ENCODE measurements at places on chromosomes 2 and 18.
A peak's percentile ranks its signal among the peaks of the same experiment; 100 is the strongest.

GRCh38 chr18:56199580-56200330 lies 438.6 kb downstream of the TXNL1 start:
- no peak for DNase-seq

DNA sequence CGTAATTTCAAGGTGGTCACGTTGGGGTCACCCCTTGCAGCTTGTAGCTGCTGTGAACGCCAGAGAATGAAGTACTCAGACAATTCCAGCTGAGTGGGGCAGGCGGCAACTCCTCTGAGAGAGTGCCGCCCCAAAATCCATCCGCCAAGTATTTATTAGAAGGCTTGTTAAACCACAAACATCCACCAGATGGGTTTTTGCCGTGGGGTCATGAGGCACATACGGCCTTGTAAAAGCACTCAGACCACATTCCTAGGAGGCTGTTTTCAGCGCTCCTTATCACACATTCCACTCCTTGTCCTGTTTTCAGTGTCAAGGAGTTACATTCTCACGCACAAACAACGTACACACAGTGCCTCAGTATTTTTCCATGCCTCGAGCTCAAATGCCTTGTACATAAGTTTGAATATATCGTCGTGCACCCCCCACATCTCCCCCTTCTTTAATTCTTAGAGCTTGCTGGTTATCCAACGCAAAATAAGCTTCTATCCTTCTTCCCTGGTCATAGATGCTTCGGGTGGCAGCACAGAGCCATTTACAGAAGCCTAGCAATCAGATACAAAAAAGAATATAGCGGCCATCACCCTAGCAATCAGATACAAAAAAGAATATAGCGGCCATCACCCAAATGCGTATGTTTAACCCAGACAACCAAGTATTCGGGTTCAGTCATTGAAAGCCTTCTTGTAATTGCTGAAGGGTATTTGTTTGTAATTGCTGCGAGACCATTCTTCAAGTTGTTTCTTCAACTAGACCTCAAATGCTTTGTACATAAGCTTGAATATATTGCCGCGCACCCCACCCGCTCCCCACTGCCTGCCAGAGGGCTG lies 7.3 kb downstream of the ALPP start:
- DNase-seq, result no peak

- DNase-seq, result no peak
These were observed 109.1 kb upstream of the OTOS start for GRCh38 chr2:240249423-240250149.

DNA sequence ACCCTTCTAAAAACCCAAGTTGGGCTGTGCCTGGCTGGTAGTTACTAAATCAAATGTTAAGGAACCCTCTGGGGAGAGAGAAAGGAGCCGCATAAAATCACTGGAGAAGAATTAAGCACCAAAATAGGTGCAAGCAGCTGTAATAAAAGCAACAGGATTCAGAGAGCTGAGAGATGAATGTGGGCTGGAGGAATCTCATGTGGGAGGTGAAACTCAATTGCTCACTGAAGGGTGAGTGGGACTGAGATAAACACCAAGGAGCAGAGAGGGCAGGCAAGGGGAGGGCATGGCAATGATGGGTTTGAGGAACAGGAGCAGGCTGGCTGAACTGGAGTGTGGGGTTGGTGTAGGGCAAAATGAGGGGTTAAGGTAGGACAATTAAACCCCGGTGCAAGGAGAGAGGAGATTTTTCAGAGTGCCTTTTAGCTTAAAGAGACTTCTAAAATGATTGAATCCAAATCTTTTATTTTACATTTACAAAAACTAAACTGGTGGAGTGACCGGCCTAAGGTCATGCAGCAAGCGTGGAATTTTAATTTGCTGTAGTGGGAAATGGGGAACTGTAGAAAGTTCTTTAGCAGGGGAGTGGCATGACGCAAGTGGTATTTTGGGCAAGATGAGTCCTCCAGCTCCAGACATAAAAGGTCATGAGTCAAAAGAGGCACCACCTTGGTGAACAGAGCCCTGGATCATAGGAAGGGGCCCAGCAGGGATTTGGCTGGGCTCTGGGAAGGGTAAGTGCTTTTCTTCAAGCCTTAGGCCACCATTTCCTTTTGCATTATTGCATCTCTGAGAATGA lies 10.5 kb downstream of the PLB1 start:
- no peak for DNase-seq

DNA sequence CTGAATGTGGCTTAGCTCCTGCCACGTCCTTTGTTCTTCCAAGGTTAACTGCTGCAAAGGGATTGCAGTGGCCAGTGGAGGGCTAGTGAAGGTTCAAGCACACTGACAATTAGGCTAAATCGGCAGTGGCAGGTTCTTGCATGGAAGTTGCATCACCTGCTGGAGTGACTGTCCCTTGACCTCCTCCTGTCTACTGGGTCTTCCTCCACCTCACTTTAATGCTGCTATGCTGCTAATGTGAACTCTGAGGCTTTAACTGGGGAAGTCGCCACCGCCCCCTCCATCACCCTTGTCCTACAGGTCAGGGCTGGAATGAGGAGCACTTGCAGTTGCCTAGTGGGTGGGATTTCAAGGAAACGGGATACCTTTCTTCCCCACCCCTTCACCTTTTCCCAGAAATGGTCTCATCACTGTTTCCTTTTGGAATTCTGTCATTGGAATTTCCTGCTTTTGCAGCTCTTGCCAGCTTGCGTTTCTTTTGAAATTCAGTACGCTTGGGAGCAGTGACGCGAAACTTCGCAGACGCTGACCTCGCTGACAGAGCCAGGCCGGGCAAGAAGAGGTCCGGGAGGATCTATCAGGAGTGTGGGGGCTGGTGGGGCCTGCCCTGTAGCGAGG lies 150.3 kb downstream of the SH3RF3 start:
- no peak for DNase-seq

DNA sequence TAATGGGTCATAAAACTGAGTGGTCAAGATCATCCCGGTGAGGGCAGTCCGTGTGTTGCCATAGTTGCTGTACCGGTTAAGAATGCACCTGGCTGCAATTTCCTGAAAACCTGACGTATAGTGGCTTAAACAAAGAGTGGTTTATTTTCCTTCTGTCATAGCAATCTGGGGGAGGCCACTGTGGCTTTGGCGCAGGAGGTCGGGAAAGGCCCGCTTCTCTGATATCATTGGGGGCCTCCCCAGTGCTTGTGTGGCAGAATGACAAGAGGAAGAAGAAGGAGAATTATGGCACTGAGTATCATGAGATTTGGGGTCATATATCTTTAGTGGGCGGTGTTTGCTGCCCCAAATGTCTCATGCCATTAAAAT lies 4.4 kb downstream of the C2orf92 start:
- DNase-seq, result peak; percentile 37

GRCh38 chr2:179435000-179435399 lies 170.4 kb upstream of the SESTD1 start:
- no peak for DNase-seq

DNA sequence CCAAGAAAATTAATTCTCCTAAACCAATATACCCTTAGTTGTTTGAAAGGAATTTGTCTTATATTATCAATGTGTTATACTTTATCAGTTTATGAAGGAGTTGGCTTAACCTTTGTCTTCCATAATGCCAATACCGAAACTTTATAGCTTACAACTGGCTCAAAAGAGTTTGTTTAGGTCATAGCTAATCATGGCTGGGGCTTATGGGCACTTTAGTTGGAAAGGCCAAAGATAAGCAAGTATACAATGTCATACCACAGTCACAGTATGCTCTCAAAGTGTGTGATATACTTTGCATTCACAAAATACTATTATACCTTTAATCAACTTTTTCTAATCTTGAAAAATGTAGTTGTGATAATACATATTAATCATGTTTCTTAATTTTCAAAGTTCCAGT lies 2.3 kb downstream of the KLHL41 start:
- DNase-seq, result no peak

GRCh38 chr2:131394147-131394931 lies 30.4 kb upstream of the RAB6D start:
- no peak for DNase-seq

GRCh38 chr2:6627316-6627715 lies 238.4 kb downstream of the CMPK2 start:
- no peak for DNase-seq

DNA sequence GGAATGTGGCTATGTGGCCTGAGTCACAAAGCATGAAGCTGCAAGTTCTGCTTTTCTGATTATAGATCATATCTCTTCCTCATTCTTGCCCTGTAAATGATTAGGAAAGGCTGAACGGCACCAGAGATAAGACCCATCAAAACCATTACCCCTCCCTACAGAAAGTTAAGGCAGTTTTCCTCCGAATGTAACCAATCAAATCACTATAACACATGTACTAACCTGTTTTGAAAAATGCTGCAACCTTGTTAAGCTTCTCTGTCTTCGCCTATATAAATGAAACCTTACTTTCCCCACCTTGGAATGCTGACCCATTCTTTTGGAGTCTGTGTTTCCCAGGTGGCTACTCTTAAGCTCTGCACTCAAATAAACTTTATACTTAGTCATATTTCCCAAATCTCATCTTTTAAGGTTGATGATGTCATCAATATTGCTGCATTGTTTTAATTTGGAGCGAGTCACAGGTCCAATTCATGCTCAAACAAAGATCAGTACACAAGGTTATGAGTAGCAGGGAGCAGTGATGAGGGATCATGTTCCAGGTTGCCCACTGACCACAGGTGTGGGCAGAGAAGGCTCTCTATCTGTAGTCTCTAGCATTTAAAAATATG lies 662.3 kb downstream of the IRS1 start:
- DNase-seq, result no peak

- no peak for DNase-seq
These were observed 30.7 kb upstream of the TXNDC2 start for GRCh38 chr18:9854801-9855676.

DNA sequence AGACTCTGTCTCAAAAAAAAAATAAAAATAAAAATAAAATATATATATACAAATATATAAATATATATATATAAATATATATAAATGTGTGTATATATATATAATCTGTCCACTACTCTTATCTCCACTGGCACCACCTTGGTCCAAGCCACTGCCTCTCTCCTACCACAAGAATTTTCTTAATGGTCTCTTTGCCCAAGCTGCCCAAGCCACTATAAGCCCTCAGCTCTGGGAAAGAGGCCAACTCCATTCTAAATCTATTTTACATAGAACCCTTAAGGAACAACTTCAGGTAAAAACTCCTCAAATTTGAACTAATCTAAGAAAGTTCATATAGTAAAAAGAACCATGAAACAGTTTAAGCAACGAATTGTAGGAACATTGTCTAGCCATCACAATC lies 45.6 kb upstream of the GREB1L start:
- no peak for DNase-seq

DNA sequence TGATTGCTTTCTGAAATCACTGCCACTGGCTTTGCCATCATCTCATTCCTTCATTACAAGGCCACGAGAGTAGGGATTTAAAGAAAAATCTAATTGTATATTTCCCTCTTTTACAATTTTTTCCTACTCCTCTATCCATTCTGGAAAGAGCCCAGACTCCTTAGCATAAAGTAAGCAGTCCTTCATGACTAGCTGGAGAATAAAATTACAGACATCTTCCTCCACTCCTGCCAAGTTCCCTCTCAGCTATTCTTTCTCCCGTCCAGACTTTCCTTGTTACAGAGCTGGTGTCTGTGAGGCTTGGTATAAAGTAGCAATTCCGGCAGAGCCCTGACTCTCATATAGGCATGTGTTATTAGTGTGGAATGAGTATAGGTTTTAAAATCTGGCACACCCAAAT lies 806.8 kb downstream of the PLCL1 start:
- DNase-seq, result no peak

DNA sequence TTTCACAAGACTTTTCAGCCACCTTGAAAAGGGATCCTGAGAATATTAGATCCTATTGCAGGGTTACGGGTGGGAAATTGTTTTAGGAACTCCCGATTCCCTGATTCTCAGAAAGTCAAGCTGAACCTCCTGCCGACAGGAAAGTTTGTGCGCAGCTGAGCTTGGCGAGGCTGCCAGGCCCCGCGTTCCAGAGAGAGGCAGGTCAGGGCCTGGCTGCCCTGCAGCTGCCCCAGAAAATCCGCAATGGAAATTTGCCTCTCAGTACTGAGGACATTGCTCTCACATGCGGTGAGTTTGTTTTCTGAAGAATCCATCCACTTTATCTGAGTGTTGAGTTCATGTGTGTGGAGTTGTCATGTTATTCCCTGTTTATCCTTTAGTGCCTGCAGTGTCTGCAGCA lies 144.2 kb downstream of the RTP5 start:
- DNase-seq, result no peak

- DNase-seq, result no peak
These were observed 557 bp upstream of the GREB1L start for GRCh38 chr18:21241301-21242048.

GRCh38 chr2:241772063-241772499 lies 4.5 kb upstream of the GAL3ST2 start:
- DNase-seq, result no peak

DNA sequence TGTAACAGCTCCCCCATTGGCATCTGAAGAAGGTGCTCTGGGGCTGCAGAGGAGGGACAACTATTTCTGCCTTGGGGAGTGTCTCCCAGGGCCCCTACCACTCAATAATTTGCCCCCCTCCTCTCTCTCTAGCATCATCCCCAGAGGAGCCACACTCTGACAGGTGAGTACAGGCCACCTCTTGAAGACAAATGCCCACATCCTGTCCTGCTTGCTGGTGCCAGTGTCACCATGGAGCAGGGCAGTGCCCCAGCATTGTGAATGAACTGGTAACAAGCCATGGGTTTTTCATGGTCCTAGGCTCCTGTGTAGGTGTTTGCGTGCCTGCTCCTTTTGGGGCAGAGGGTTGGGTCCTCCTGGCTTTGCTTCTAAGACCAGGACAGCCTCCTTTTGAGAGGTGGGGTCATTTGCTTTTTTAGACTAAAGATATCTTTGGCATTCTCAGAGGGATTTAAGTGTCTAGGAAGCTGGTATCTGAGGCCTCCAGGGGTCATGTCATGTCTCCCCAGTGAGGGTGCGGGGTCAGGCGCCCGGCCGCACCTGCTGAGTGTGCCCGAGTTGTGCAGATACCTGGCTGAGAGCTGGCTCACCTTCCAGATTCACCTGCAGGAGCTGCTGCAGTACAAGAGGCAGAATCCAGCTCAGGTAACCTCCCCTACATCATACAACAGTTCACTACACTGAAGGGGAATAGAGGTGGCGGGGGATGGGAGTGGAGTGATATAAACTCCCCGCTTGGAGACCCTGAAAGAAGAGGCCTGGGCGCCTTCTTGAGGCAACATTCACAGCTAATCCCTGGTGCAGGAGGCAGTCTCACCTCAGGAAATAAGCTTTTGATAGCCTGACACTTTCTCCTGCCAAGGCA lies 1.8 kb downstream of the RETREG2 start:
- DNase-seq, result no peak

GRCh38 chr2:230052299-230052698 lies 16.4 kb downstream of the SLC16A14 start:
- DNase-seq, result no peak

DNA sequence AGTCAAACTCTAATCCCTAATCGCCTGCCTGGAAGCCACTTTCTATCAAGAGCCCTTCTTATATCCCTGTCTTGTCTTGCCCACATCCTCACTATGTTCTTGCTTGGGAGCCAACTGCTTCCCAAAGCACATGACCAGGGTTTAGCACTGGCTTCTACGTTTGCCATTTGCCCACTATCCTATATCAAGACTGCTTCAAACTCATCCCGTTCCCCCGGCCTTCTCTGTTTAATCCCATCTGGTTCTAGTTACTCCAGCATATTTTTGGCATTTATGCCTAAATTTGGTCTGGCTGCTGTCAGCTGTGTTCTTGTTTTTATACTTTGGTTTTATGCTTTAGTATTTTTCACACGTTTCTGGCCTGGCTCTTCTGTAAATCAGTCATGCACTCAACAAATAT lies 40.2 kb downstream of the POLR1A start:
- no peak for DNase-seq

GRCh38 chr2:116696223-116696622 lies 1118.3 kb upstream of the DDX18 start:
- no peak for DNase-seq

- no peak for DNase-seq
These were observed 231.9 kb downstream of the PTGR3 start for GRCh38 chr18:74977041-74977440.
